Trophoblast cell (in vitro differentiated cells and primary cell): ENCODE measurements at places on chromosomes 2 and 18.

GRCh38 chr18:369224-370015, 101.6 kb upstream of the THOC1 start:
- no peak for DNase-seq

DNA sequence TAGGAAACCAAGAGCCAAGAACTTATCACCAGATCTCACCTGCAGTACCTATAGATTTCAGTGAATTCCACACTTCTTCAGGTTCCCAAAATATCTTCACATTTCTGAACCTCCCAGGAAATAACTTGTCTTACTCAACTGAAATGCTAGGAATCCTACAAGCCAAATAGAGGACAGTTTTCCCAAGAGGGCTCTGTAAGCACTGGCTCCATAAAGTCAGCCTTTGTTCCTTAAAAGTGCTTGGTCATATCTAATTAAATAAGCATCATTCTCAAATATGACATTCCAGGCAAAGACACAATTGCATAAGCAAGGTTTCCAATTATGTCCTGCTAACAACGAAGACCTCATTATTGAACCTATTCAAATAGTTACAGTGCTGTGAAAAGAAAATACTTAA, 154.6 kb upstream of the MGAT5 start:
- DNase-seq: peak; percentile 81

GRCh38 chr2:84938194-84938879, 32.6 kb upstream of the KCMF1 start:
- peak; percentile 71 for DNase-seq

- no peak for DNase-seq
These were observed 201.7 kb downstream of the BCL11A start for GRCh38 chr2:60351802-60352201.

DNA sequence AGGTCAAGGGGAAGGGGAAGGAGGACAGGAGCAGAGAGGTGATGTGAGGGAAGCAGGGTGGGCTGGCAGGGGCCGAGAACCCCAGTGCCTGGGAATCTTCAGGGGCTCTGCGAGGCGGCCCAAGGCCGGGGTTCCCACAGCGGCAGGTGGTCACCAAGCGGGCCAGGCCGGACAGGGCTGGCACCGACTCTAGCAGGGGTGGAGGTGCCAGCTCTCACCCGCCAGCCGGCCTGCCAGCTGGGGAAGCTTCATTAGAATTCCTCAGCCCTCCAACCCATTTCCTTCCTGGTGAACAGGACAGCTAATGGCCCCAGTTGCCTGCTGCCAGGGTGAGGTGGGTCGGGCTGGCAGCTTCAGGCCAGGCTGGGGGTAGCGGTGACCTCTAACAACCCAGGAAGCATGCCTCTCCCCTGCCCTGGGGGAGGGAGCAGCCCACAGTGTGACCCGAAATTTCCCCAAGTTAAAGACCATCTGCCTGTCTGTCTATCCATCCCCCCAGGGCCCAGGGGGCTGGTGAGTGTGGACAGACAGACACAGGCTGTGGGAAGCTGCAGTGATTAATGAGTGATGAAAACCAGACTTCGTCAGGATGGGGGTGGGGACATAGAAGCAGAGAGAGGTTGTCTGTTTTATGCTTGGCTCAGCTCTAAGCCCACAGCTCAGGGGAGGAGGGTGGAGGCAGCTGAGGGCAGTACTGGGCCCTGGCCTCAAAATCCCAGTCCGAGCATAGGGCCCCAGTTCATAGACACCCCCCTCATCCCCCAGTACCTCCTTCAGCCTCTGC, 144.1 kb downstream of the ZFP36L2 start:
- DNase-seq: no peak
